Activated CD8-positive, alpha-beta T cell treated with anti-CD3 and anti-CD28 coated beads, Interleukin-2, amount 10 ng/mL, durations not matched to agents 7 days and 5 days (primary cell): ENCODE measurements at places on chromosomes 16 and 17. TPM values are rescaled to one million over a fixed set of nuclear protein-coding genes. Genes with fewer than 3 reads are reported as not detected.

Gene CHST4
- not detected for total RNA-seq

Gene EZH1
- 32.4 TPM for total RNA-seq

- no peaks in the 10 kb centered on the region for H3K36me3 ChIP-seq
- no peak for DNase-seq
- no peak overlapping the region for H3K4me3 ChIP-seq
- H3K27me3 ChIP-seq: no peaks in the 10 kb centered on the region
- peaks cover 5% of the 10 kb centered on the region for H3K4me1 ChIP-seq
- H3K27ac ChIP-seq: no peak overlapping the region
Observed at GRCh38 chr17:64418506-64419339, 28.1 kb upstream of the PECAM1 start.

Gene CIBAR2
- total RNA-seq: not detected

DNA sequence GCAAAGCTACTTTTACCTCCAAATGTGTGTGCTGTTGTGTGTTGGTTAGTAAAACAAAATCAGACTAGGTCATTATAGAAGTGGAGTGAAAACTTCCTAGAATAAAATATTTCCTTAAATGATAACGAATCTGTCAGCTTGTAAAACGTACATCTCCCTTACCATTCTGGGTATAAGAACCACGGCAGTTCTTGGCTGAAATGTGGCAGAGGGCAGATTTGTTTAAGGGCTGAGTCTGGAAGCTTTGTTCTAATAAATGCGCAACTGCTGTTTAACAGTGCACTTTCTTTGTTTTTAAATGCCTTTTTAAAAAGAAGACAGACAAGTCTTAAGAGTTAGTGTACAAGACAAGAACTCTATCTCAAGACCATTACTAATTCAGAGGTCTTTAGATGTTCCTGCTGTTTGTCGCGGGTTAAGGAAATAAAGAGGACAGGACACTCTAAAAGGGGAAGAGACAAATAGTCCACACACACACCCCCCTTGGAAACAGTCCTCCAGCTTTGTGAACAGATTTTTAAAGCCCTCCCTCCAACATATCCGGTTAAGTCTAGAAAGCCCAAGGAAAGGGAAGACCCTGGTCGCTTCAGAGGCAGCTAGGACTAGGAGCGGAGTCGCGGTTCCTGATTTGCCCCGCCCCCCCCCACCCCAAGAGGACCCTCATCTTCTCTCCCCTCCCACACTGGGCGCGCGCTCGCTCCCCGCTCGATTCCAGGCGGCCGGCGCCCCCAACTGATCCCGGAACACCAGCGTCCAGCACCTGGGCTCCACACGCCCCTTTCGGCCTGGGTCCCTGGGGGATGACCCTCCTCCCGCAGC lies 658 bp downstream of the SYNRG start:
- H3K27ac ChIP-seq: peak overlapping the region; percentile 94
- H3K27me3 ChIP-seq: no peaks in the 10 kb centered on the region
- H3K4me3 ChIP-seq: peak overlapping the region; percentile 81
- H3K4me1 ChIP-seq: peaks cover 47% of the 10 kb centered on the region
